ENCODE measurements at places on chromosomes 2 and 18.

- DNase-seq, result no peak
These were observed 952.4 kb downstream of the EPHA4 start for GRCh38 chr2:220619525-220620220.

DNA sequence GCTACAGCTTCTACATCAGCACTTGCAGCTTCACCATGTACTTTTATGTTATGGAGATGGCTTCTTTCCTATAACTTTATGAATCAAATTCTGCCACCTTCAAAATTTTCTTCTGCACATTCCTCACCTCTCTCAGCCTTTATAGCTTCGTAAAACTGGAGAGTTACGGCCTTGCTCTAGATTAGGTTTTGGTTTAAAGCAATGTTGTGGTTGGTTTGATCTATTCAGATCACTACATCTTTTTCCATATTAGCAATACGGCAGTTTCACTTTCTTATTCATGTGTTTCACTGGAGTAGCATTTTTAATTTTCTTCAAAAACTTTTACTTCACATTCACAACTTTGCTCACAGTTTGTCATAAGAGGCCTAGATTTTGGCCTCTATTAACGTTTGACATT, 242.9 kb upstream of the GYPC start:
- DNase-seq, result no peak

GRCh38 chr18:22956226-22956625, 23.1 kb downstream of the RBBP8 start:
- no peak for DNase-seq

DNA sequence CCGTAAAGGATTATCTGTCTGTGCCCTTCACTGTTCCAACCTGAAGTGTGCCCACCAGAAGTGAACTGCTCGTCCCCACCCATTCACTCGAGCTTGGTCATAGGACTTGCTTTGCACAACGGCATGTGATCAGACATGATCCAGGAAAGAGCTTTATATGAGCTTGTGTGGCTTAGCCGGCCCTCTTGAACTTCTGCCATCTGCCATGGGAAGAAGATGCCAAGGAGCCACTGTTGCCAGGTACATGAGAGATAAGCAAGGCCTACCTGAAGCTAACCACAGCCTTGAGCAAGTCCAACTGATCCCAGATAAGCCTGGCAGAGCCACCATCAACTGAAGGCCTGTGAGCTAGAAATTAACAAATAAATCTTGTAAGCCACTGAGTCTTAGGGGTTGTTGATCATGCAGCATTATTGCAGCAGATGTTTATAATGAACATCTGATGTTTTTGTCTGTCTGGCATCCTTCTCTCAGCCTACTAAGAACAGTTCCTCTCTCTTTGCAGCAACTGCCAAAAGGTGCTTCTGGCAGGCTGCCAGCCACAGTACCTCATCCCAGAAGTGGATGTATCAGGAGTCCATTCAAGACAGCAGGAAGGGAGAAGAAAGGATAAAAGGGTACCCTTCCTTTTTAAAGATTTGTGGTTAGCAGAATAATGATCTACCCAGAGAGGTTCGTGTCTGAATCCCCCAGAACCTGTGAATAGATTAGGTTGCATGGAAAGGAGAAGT, 16.8 kb downstream of the DBI start:
- no peak for DNase-seq

GRCh38 chr2:235004329-235004903, 52.6 kb downstream of the SH3BP4 start:
- DNase-seq, result no peak

GRCh38 chr18:54952026-54952425, 7.2 kb downstream of the CCDC68 start:
- DNase-seq, result no peak

DNA sequence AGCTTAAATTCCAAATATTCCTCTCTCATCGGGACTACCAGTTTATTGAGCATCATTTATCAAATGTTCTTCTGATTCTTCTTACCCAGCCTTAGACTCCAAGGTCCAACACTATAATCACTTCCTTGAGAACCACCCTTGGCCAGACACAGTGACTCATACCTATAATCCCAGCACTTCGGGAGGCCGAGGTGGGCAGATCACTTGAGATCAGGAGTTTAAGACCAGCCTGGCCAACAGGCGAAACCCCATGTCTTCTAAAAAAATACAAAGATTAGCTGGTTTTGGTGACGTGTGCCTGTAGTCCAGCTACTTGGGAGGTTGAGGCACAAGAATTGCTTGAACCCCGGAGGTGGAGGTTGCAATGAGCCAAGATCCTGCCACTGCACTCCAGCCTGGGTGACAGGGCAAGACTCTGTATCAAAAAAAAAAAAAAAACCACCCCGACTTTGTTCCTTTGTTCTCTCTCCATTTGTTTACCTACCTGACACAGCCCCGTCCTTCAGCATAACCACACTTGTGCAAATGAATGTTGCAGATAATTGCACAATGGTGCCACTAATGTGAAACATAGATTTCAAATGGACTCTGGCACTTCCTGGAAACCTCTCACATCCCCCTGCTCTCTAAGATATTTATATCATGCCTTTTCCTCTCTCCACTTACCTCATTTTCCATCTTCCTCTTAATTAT, 38.9 kb upstream of the LPIN2 start:
- no peak for DNase-seq

GRCh38 chr2:14975381-14975780, 342.9 kb downstream of the LRATD1 start:
- DNase-seq, result no peak

GRCh38 chr2:66699793-66700676, 265.1 kb downstream of the MEIS1 start:
- peak; percentile 21 for DNase-seq

GRCh38 chr2:31535768-31536167, 45.0 kb downstream of the SRD5A2 start:
- no peak for DNase-seq

- peak; percentile 32 for DNase-seq
These were observed at the start of gene SYT4 for GRCh38 chr18:43277164-43277600. SYT4 (minus strand) TSS chr18:43277490; CDS start chr18:43277281, 209 bp downstream.

DNA sequence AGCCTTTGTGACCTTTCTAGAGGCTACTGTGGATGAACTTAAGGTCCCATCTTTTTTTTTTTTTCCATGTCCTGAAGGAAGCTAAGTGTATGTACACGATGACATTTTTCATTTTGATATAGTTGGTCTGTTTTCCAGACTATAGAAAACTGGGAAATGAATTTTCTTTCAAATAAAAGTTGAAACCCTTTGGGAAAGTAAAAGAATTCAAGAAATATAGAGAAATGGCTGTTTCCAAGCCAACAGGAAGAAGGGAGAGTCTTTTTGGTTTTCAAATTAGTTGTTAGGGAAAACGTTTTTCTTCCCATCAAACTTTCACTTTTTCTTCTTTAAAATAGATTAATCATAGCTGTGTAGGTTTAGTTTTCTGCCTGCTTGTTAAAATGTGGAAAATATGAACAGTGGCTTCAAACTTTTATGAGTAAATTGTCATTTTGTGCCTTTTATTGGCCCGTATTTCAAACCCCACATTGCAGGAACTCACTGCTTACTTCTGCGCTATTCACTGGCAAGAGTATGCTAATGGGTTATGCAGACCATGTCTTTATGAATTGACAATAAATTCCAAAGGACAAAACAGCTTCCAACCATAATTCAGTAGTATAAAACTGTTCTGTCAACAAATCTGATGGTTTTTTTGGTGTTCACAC, 27.7 kb upstream of the LYPD1 start:
- DNase-seq, result no peak

DNA sequence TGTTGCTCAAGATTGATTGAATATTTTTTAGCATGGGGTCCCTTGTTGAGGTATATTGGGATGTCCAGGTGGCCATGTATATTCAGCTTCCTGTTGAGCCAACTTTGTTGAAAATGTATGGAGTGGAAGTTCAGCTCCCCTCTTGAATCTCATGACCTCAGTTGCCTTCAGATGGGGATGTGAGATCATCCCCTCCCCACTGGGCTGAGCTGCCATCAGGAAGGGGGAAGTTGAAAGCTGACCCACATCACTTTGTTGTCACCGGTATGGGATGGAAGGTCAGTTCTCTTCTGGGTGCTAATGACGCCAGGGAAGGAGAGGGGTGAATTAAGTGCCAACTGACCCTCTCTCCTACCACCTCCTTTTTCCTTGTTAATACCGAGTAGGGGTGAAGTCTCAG, 33.9 kb downstream of the ACOXL start:
- no peak for DNase-seq

GRCh38 chr18:23648940-23649607, 13.6 kb downstream of the ANKRD29 start:
- no peak for DNase-seq

DNA sequence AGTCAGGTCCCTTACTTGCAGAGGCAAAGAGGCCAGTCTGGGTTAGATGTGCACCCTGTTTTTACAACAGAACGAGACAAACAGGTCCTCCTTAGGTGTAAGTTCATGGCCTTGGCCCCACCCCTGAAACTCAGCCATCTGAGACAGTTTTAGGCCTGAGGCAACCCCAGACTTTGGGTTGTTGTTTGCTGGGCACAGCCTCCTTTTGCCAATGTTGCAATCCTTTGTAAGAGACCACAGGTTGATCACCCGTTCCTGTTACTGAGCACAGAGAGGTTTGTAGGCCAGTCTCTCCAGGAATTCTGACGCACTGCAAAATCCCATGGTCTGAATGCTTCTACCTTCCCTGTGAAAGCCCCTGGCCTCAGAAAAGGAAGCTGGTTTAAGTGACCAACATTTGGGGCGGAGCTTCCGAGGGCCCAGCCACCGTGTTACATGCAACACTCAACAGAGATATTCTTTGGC, 15.5 kb upstream of the IL1RN start:
- DNase-seq, result no peak

GRCh38 chr2:158501301-158501700, 44.5 kb downstream of the PKP4 start:
- DNase-seq, result no peak

- DNase-seq, result no peak
These were observed 134.1 kb upstream of the CREB1 start for GRCh38 chr2:207395535-207396251.

- no peak for DNase-seq
These were observed 159.0 kb upstream of the TMEM200C start for GRCh38 chr18:6054256-6054842.

GRCh38 chr2:233380132-233380895, 26.0 kb downstream of the DGKD start:
- no peak for DNase-seq
